ENCODE measurements at places on chromosomes 7 and 10.

DNA sequence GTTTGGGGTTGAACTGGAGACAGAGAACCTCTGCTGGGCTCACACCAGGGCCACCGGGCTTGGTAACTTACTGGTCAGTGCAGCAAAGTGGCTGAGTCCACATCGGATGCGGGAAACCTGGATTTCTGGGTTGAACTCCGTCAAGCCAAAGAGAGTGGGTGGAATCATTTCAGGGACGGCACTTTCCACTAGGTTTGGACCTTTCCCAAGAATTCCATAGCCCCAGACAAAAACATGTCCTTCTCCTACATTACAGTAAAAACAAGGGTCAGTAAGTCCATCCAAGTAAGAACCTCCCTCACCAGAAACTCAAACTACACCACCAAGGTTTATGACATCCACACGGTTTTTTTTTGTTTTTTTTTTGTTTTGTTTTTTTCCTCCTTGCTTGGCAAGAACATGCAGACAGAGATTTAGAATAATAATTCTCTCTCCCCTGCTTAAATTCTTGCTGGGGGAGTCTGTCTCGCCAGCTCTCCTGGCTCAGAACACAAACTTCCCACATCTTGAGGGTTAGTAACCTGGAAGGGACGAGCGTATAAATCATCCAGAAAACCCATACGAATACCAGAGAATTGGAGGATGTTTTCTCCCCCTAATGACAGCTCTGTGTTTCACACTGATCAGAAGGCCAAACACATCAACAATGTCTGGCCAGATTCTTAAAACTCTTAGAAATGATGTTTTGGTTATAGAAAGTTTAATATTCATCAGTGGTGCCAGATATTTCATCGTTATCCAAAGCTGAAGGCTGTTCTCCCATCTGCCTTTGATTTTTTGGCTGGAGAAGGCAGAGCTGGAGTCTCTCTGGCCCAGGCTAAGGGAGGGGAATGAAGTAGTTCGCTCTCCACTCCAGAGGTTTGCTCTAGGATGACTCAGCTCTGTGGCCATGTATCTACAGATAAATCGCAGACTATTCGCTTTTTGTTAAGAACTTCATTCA, 17.5 kb downstream of the RCC1L start:
- DNase-seq = no peak

GRCh38 chr7:27142580-27143022, 880 bp downstream of the HOXA5 start:
- no peak for DNase-seq

GRCh38 chr7:27515933-27516332, 146.8 kb downstream of the HIBADH start:
- no peak for DNase-seq

GRCh38 chr7:94182721-94183120, 178.6 kb upstream of the BET1 start:
- no peak for DNase-seq

- no peak for DNase-seq
Observed at GRCh38 chr7:12369756-12370155, 33.9 kb downstream of the VWDE start.

DNA sequence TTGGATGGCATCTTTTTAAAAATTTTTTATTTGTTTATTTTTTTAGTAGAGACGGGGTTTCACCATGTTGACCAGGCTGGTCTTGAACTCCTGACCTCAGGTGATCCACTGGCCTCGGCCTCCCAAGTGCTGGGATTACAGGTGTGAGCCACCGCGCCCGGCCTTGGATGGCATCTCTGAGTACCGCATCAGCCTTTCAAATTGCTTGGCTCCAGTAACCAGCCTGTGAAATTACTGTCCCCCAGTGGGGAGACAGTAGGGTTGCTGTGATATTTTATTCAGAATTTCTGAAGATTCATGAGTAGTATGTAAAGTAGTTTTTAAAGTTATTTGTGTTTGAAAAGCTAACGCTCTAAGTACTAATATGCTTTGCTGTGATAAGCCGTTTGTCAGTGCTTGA, 1.2 kb downstream of the NUB1 start:
- no peak for DNase-seq

DNA sequence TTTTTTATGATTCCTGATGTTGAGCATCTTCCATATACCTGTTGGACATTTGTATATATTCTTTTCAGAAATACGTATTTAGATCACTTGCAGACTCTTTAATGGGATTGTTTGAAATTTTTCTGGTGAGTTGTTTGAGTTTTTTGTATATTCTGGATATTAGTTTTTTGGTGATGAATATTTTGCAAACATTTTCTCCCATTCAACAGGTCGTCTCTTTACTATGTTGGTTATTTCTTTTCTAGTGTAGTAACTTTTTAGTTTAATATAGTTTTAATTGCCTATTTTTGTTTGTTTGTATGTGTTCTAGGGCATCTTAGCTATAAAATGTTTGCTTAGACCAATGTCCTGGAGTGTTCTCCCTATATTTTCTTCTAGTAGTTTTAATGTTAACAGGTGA, 72.7 kb downstream of the ZWINT start:
- DNase-seq = no peak
